HFFc6 (cell line): ENCODE measurements at places on chromosomes 3 and 15. TPM values are rescaled to one million over a fixed set of nuclear protein-coding genes. Genes with fewer than 3 reads are reported as not detected.

DNA sequence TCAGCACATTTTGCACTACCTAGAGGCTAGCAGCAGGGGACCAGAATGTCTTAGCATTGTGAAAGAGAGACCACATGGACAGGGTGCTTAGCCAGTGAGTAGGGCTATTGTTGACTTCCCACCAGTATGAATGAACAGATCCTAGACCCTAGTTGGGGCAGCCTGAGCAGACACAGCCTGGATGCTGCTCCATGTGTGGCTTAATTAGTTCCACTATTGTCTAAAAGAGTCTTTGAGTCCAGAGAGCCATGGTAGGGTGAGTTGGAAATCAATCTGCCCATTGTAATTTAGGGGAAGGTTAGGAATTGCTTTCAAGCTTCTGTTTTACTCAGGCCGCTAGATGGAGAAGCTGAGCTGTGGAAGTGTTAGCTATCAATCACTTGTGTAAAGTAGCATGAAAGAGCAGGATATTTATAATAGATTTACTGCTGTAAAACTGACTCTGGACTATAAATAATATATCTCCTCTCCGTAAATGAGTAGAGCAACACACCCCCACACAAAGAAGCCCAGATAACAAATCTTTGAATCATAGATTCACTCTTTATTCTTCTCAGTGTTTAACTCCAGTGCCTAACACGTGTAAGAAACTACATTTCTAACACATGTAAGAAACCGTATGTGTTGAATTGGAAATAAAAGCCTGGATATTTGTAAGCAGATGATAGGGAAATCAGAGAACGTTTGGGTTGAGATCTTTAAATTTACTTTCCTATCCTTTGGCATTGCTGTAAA is 4.1 kb upstream of the GCSAM start:
- H3K27me3 ChIP-seq: no peaks in the 10 kb centered on the region; the same call in 1 of the 2 replicates
- no peak overlapping the region for H3K4me3 ChIP-seq
- no peak overlapping the region for H3K27ac ChIP-seq
- peaks cover 6% of the 10 kb centered on the region for H3K4me1 ChIP-seq

- no peak overlapping the region for H3K4me3 ChIP-seq
- no peak overlapping the region for H3K27ac ChIP-seq
- no peak for DNase-seq
- H3K36me3 ChIP-seq: peaks cover 6% of the 10 kb centered on the region; the same call in 1 of the 2 replicates
- H3K4me1 ChIP-seq: no peaks in the 10 kb centered on the region
These were observed 43.7 kb downstream of the CCR4 start for GRCh38 chr3:32995098-32995497.

DNA sequence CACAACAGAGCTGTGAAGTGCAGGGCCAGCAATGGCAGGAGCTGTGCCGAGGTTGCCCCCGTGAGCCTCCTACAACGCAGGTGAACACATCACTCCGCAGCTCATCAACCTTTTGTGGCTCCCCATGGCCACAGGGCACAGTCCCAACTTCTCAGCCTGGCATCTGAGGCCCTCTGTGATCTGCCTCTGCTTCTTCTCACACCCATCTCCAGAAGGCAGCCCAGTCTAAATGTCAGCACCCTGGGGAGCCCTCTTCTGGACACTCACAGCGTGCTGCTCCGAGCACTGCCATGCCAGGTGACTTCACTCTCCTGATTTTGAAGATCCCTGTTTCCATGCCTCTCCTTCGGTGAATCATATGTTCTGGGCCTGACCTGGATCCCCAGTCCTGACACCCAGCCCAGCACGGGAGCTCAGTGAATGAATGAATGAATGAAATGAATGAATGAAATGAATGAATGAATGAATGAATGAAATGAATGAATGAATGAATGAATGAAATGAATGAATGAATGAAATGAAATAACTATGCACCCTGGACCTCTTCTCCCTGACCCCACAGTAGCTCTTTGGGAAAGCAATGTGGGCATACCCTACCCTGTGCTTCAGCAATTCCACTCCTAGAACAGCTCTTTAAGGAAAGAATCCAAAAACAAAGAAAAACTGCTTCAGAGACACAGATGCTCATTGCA is 17.9 kb upstream of the SKIC8 start:
- peak; percentile 10 for DNase-seq
- no peak overlapping the region for H3K4me3 ChIP-seq
- H3K27me3 ChIP-seq: peaks cover 43% of the 10 kb centered on the region
- no peaks in the 10 kb centered on the region for H3K36me3 ChIP-seq

GRCh38 chr3:40969341-40969740 is 230.0 kb upstream of the CTNNB1 start:
- peaks cover 19% of the 10 kb centered on the region; the same call in 1 of the 2 replicates for H3K4me1 ChIP-seq
- H3K27me3 ChIP-seq: peaks cover 3% of the 10 kb centered on the region; the same call in 1 of the 2 replicates
- no peak overlapping the region for H3K27ac ChIP-seq
- no peak overlapping the region for H3K4me3 ChIP-seq
- no peaks in the 10 kb centered on the region for H3K36me3 ChIP-seq

GRCh38 chr15:31338318-31338878 is 11.8 kb downstream of the KLF13 start:
- H3K27ac ChIP-seq: peak overlapping the region; percentile 99
- H3K4me1 ChIP-seq: peaks cover 23% of the 10 kb centered on the region
- peak overlapping the region; percentile 81 for H3K4me3 ChIP-seq
- no peaks in the 10 kb centered on the region for H3K27me3 ChIP-seq
- no peak for DNase-seq

DNA sequence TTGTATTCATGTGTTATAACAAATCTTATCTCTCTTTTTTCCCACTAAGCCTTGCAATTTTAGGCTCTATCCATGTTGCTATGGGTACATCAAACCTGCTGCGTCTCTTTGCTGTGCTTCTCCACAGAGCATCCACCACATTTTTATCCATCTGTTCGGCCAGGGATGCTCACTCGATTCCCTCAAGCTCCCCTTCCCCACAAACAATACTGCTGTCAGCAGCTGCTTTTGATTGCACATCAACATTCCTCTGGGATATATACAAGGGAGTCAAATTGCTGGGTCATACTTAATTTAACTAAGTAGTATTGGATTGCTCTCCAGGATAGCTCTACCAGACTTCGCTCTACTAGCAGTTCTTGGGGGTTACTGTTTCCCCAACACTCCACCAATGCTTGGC is 36.8 kb downstream of the TMEM108 start:
- H3K27me3 ChIP-seq: no peaks in the 10 kb centered on the region
- H3K27ac ChIP-seq: no peak overlapping the region
- H3K4me1 ChIP-seq: no peaks in the 10 kb centered on the region
- no peak overlapping the region for H3K4me3 ChIP-seq

- H3K27me3 ChIP-seq: peaks cover 3% of the 10 kb centered on the region; the same call in 1 of the 2 replicates
- peaks cover 4% of the 10 kb centered on the region; the same call in 1 of the 2 replicates for H3K36me3 ChIP-seq
- H3K27ac ChIP-seq: peak overlapping the region; percentile 82
- peak; percentile 97 for DNase-seq
These were observed 237.8 kb upstream of the UBE2E1 start for GRCh38 chr3:23567917-23568316.

DNA sequence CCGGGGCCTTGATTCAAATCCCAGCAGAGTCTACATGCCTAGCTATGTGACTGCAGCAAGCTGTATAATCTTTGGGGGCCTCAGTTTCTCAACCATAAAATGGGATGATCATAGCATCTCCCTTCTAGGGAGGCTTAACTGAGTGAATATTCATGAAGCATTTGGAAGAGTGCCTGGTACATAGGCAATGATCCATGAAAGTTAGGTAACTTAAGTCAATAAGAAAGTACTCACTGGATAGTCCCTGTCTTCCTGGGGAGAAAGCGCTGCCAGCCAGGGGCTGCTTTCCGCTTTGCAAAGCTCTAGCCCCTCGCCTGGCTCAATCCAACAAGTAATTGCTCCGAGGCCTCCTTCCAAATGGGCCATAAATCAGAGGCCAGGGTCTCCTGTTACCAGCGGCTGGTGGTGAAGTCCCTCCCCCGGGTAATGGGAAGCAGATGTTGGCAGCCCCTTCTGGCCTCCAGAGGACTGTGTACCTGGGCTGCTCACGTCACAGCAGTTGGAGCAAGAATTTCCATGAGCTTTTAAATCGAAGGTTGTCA is 521.9 kb upstream of the PROK2 start:
- H3K36me3 ChIP-seq: no peaks in the 10 kb centered on the region
- no peak for DNase-seq
- peaks cover 20% of the 10 kb centered on the region for H3K4me1 ChIP-seq
- no peak overlapping the region for H3K27ac ChIP-seq

- H3K27me3 ChIP-seq: no peaks in the 10 kb centered on the region; the same call in none of the 2 replicates
- peaks cover 25% of the 10 kb centered on the region for H3K4me1 ChIP-seq
- H3K36me3 ChIP-seq: no peaks in the 10 kb centered on the region
- DNase-seq: no peak
These were observed 13.5 kb upstream of the GRAMD1C start for GRCh38 chr3:113825090-113825489.

DNA sequence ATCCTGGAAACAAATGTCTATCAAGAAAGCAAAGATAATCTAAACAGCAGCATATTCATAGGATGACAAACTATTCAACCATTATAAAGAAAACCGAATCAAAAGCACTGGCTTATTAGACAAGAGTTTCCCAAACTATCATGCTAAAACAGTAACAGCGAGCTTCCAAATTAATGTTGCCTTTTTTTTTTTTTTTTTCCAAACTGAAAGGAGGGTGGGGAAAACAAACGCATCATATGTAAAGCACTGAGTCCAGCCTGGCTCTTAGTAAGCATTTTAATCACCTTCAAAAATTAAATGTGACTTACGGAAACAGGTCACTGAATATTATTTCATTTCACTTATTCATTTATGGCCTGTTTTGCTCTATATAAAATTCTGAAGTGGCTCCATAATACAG is 2.3 kb downstream of the TJP1 start:
- H3K36me3 ChIP-seq: peaks cover 8% of the 10 kb centered on the region
- H3K4me1 ChIP-seq: peaks cover 60% of the 10 kb centered on the region
- H3K4me3 ChIP-seq: peak overlapping the region; percentile 94

GRCh38 chr3:72318504-72319193 is 529.6 kb downstream of the SHQ1 start:
- H3K27ac ChIP-seq: peak overlapping the region; percentile 62; the same call in 1 of the 2 replicates
- no peaks in the 10 kb centered on the region for H3K36me3 ChIP-seq
- peaks cover 29% of the 10 kb centered on the region for H3K4me1 ChIP-seq
- no peak overlapping the region for H3K4me3 ChIP-seq
- no peak for DNase-seq

- no peak overlapping the region for H3K4me3 ChIP-seq
- peaks cover 9% of the 10 kb centered on the region for H3K4me1 ChIP-seq
- DNase-seq: no peak
- no peak overlapping the region for H3K27ac ChIP-seq
These were observed 1.1 kb downstream of the SPATA12 start for GRCh38 chr3:57061556-57061955.

- H3K4me3 ChIP-seq: no peak overlapping the region
- no peaks in the 10 kb centered on the region; the same call in 1 of the 2 replicates for H3K27me3 ChIP-seq
- peak overlapping the region; percentile 8; the same call in 1 of the 2 replicates for H3K27ac ChIP-seq
- H3K4me1 ChIP-seq: peaks cover 42% of the 10 kb centered on the region
- peak; percentile 75 for DNase-seq
These were observed 29.6 kb upstream of the CEMIP start for GRCh38 chr15:80749589-80749988.

DNA sequence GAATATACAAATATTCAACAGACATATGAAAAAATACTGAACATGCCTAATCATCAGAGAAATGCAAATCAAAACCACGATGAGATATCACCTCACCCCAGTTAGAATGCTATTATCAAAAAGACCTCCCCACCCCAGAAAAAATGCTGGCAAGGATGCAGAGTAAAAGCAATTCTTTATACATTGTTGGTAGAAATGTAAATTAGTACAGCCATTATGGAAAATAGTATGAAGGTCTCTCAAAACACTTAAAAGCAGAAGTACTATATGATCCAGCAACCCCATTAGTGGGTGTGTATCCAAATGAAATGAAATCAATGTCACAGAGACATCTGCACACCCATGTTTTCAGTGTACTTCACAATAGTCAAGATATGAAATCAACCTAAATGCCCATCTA is 308.7 kb downstream of the CHST2 start:
- peaks cover 6% of the 10 kb centered on the region; the same call in 1 of the 2 replicates for H3K4me1 ChIP-seq
- H3K4me3 ChIP-seq: no peak overlapping the region
- no peak for DNase-seq
- H3K27ac ChIP-seq: no peak overlapping the region
- H3K36me3 ChIP-seq: no peaks in the 10 kb centered on the region

GRCh38 chr3:143973259-143974021 is 1.8 kb downstream of the DIPK2A start:
- H3K4me1 ChIP-seq: peaks cover 55% of the 10 kb centered on the region
- DNase-seq: peak; percentile 77
- H3K27me3 ChIP-seq: no peaks in the 10 kb centered on the region; the same call in 1 of the 2 replicates

INTS14 gene
- total RNA-seq: 28.2 to 31.4 TPM (median 30.0 TPM) in 3 replicates

GOLGA8N gene
- total RNA-seq: 0.56 to 0.95 TPM (median 0.78 TPM) in 3 replicates

GHSR gene
- total RNA-seq: not detected in 3 replicates

SLC6A11 gene
- not detected in 3 replicates for total RNA-seq

IFT57 gene
- 57.6 and 65.3 TPM in 2 replicates for total RNA-seq

STAB1 gene
- total RNA-seq: not detected in 3 replicates

SIDT1 gene
- not detected in 3 replicates for total RNA-seq

NGRN gene
- 81.6 to 97.6 TPM (median 92.4 TPM) in 3 replicates for total RNA-seq

PLXNB1 gene
- 11.6 to 14.1 TPM (median 12.5 TPM) in 3 replicates for total RNA-seq

PDE12 gene
- 19.0 to 21.9 TPM (median 21.5 TPM) in 3 replicates for total RNA-seq

TIMP4 gene
- total RNA-seq: 1.00 TPM in 1 of 2 replicates, not detected in the other

GOLGA8J gene
- total RNA-seq: not detected in 3 replicates

GOLGA6A gene
- not detected in 3 replicates for total RNA-seq
